ENCODE measurements at places on chromosomes 7 and 10. TPM values are rescaled to one million over a fixed set of nuclear protein-coding genes. Genes with fewer than 3 reads are reported as not detected.

DNA sequence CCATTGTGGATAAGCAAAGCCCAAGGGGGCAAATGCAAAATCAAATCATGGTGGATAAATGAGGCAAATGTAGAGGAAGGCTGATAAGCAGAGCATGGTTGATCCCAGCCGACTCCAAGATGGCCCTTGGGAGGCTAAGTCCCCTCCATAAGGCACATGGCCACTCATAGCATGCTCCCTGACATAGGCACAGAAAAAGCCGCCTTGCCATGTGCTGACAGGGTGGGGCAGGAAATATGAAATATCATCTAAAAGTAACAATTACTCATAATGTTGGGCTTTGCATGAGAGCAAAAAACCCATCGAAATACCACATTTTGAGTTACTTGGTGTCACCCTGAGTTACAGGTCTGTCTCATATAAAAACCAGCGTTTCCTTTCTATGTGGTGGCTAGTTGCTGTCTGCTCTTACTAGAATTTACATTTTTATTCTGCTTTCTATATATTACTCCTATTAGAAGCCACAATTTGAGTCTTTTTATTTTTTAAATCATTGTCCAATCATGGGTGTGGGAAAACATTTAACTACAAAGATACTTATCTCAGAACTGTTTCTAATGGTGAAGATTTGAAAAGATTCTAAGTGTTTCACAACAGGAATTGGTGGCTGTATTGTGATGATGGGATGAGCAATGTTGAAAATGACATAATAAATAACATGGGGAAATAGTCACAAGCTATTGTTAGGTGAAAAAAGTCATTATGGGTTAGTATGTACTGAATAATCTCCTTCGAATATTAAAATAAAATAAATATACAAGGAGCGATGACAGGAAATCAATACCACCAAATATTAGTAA, 102.7 kb downstream of the CUBN start:
- DNase-seq = peak; percentile 49

- DNase-seq = no peak
Measured at GRCh38 chr7:92705831-92706230, 115.6 kb upstream of the FAM133B start.

The TMEM273 gene
- 1.1 TPM for total RNA-seq

The WDR37 gene
- 43.4 TPM for total RNA-seq

All from naive thymus-derived CD4-positive, alpha-beta T cell (primary cell).